Left cardiac atrium (tissue), 4 donors: ENCODE measurements at places on chromosomes 6 and 20. TPM values are rescaled to one million over a fixed set of nuclear protein-coding genes. Genes with fewer than 3 reads are reported as not detected.

GRCh38 chr20:58875111-58875510 is 22.6 kb downstream of the GNAS start:
- DNase-seq = no peak

The NKAIN2 gene
- total RNA-seq = 2.7 TPM

The FABP7 gene
- total RNA-seq = 0.21 TPM

- DNase-seq = no peak
Measured at GRCh38 chr20:43977252-43977651, 62.6 kb downstream of the TOX2 start.

DNA sequence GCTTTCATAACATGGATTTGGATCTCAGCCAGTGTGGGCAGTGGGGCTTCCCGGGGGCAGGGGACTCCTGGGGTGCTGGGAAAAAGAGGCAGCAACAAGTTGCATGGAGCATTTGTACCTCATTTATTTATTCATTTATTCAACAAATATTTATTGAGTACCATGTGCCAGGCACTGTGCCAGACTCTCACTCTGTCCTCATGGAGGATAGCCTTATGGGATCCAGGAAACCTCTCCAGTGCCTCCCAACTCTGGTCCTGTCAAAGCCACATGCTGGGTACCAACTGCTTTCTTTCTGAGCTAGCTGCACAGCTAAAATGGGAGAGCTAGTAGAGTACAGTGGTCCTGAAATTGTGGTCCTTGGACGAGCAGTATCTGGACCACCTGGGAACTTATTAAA is 87.8 kb upstream of the EPB41L1 start:
- DNase-seq = no peak

The KCNQ2 gene
- 0.91 TPM for total RNA-seq

DNA sequence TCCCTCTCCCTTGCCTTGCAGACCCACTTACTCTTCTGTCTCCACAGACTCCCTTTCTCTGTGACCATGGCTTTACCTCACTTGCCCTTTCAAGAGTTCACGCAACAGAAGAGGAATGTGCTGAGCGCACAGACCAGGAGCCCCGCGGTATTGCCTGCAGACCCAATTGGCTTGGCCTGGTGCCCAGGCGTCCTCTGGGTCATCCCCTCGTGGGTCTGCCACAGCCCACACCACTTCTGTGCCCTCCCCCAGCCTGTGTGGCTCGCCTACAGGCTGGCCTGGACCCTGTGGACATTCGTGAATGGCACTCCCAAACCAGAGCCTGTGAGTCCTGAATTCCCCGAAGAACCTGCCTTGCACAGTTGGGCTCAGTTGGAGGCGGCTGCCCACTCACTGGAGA is 15.3 kb upstream of the NINL start:
- DNase-seq = no peak

The SYTL3 gene
- total RNA-seq = 4.4 TPM

DNA sequence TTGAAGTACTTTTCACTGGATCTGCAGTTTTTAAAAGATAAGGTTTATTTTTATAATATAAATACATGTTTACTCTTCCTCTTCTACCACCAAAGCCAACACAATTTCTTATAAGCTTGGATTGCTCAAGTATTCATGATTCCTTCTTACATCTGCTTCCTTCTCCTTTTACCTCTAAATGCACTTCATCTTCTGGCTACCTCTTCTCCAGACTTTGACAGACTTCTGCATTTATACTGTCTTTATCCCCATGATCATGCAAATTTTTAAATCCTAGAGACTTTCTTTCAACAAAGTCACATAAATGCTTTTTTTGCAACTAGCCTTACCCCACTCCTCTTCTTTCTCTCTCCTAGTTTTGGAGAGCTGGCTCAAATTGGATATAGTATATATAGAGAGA is 142.9 kb downstream of the TFAP2B start:
- DNase-seq = no peak

The TEAD3 gene
- 39.6 TPM for total RNA-seq

GRCh38 chr20:17205084-17205813 is 21.6 kb upstream of the PCSK2 start:
- DNase-seq = no peak

- DNase-seq = peak; percentile 65
Measured at GRCh38 chr20:4135385-4136077, 120.2 kb upstream of the RNF24 start.

DNA sequence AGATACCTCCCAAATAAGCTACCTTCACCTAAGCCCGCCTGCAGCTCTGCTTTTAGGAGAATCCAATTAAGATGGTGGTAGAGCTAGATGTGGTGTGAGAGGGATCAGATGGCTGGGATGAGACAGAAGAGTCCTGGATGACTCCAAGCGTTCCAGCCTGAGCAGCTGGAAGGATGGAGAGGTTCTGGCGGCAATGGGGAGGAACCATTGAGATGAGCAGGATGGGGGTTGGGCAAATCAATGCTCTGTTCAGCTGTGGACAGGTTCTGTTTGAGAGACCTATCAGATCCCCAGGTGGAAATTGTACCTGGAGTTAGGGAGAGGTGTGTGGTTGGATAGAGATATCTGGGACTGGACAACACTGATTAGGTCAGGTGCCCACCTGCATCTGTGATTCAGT is 23.0 kb downstream of the PHACTR3 start:
- no peak for DNase-seq

The ZNF831 gene
- total RNA-seq = 0.31 TPM

The KHDC1 gene
- total RNA-seq = 4.1 TPM

GRCh38 chr6:22709803-22710202 is 140.4 kb downstream of the HDGFL1 start:
- no peak for DNase-seq

GRCh38 chr20:37223053-37223452 is 38.6 kb downstream of the GHRH start:
- no peak for DNase-seq

The PSMB8 gene
- 33.3 TPM for total RNA-seq
